ENCODE measurements at places on chromosomes 12 and 14.

DNA sequence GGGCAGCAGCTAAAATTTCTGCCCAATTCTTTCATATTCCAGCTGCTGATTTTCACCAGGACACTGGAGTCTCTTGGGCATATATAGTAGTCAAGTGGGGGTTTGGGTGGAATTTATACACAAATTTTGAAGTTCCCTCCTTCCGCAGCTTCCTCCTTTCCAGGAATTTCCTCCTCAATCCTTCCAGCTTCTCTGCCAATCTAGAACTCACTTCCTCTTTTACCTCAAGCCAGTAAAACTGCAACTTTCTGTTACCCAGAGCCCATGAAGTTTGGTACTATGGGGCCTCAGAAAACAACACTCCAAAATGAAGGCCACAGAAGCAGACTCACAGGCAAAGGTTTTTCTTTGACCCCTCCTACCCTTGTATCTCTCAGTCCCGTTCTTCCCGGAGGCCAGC, 51.7 kb upstream of the G2E3 start:
- DNase-seq = no peak

- DNase-seq = no peak
Measured at GRCh38 chr12:118044075-118044474, 16.9 kb downstream of the WSB2 start.

DNA sequence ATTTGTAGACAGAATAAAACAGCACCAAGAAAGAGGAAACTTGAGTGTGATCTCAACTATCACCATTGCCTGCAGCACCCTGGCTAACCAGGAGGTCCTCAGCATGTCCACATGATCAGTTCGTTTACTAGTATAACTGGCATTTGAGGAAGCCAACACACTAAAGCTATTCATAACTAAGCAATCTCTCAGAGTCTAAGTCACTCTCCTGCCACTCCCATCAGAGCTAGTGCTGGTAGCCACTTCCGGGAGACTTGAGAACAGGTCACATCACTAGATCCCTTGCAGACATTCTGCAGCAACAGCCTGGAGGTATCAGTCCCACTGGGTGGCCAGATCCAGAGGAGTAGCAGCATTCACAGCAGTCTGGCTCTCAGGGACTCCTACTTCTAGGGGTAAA, 352.9 kb upstream of the OR4E1 start:
- no peak for DNase-seq

GRCh38 chr12:25135531-25136154, 59.3 kb downstream of the DNAI7 start:
- DNase-seq = no peak

DNA sequence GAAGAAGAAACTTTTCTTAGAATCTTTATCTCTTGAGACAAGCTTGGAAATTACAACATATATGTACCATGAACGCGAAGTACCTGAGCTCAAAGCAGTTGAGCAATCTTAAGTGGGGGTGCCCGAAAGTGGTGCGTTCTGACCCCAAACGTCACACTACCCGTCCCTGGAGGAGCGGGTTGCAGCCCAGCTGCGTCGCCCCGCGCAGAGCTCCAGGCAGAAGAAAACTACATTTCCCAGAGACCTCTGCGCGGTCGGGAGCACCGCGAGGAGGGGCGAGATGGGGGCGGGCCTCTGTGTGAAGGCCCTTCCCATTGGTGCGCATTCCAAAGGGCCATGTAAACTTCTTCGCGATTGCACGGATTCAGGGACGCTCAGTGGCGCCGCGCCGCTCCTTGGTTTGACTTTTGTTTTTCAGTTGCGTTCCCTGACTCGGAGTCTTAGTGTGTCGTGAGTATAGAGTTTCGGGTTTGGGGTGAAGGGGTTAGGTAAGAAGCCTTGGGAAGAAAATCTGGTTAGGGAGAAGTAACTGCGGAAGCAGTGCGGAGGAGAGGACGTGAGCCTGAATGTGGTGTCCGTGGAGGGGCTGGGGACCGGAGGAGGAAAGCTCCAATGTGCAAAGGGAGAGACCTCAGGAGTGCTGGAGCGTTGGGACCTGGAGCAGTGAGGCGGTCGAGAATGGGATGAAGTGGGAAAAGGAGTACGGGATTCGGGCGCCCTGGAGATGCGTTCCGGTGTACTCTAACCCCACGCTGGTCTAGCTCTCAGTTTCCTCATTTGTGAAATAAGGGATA, at the start of gene CCDC77:
Gene CCDC77 (plus strand): TSS at position 410 of the 794 bp plus-strand sequence. CDS start 7,740 bp downstream, outside the sequence.
- DNase-seq = peak; percentile 86

DNA sequence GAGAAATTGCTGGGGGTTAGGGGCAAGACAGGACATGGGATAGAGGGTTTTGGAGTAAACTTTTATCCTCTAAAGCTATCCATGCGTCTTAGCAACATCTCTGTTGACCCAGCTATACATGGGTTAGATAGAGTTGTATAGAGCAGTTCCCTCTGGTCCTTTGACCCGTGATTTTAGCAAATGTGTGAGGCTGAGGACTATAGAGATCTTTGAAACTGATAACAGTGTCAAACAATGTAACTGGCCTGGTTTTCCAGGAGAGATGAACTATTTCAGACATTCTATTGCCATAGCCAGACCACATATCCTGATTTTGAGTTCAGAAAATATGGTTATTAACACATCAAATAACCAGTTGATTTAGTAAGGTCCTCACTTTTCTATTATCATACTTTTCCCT, 60.4 kb downstream of the B4GALNT3 start:
- no peak for DNase-seq

GRCh38 chr14:104155513-104155912, 17.1 kb downstream of the KIF26A start:
- DNase-seq = no peak

DNA sequence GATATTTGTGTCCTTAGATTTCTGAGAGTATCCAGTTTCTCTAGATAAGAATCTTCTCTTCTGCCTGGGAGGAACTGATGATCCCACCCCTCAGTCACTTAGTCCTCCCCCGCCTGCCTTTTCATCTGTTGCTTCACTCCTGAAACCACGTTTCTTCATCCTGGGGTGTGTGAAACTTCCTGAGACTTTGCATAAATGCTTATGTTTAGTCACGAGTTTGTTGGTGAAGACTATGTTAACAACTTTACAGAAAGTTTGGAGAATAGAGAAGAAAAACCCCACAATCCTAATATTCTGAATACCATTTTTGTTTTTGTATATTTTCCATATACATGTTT, 33.2 kb downstream of the MARK3 start:
- no peak for DNase-seq

GRCh38 chr14:83842547-83842946, 1687.4 kb upstream of the FLRT2 start:
- no peak for DNase-seq

GRCh38 chr12:50344245-50344644, 52.2 kb downstream of the FAM186A start:
- no peak for DNase-seq

DNA sequence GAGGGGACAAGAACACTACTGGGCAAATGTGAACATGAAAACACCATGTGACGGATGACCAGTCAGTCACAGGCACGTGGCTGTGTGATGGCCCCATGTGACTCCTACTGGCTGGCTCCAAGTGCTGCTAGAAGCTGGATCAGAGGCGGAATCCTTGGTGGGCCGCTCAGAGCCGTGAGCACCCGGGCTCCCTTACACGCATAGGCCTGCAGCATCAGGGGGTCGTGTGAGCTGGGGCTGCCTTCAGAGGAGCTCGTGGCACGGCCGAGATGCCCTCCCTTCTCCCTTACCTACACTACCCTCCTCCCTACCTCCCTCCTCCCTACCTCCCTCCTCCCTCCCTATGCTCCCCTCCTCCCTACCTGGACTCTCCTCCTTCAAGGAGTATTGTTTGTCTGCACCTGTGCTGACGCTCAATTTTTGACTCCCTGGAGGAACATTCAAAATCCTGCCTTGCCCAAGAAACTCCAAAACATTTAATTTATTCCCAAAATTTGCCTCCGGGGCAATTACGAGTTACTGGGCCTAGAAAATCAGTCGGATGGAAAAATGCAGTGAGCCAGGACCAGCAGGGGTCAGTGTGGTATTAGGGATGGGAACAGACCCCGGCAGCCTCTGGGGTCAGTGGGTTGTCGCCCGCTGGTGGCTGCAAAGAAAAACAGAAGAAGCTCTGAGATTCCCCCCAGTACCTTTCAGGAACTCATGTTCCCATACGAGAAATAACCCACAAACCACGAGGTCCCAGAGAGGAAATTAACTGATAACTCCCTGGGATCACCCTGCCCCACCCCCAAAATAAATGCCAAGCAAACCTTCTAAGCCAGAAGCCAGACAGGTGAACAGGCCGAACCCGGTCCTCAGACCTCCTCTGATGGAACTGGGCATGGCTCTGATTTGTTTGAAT, 61.3 kb downstream of the C14orf132 start:
- peak; percentile 10 for DNase-seq

GRCh38 chr14:101972126-101972866, 7.9 kb downstream of the DYNC1H1 start:
- no peak for DNase-seq

DNA sequence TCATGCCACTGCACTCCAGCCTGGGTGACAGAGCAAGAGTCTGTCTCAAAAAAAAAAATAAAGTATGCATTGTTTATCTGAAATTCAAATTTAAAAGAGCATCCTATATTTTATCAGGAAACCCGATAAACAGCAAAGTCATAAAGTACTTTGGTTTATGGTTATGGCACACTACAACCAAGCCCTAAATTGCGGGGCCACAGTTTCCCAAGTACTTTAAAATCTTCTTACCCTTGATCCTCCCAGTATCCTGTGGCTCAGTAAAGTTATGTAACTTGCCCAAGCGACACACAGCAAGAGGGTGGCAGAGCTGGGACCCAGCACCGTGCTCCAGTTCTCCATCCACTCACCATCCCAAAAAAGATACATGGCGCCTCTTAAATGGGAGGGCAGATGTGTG, 35.2 kb downstream of the KSR2 start:
- no peak for DNase-seq

DNA sequence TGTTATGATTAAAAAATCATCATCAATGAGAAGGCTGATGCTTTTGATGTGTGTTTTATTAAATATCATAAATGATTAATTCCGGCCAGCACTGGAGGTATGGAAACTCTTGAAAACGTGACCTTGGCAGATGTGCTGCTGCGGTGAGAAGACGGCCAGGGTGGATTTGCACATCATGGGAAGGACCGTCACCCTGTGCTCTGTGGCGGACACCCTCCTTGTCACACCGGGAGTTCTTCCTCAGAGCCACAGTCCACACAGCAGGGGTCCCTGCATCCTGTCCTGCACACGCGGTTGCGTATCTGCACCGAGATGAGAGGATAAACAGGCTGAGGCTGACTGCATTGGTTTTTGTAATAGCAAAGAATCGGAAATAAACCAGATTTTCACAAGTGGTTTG, 33.5 kb downstream of the FZD10 start:
- no peak for DNase-seq

- no peak for DNase-seq
Measured at GRCh38 chr12:720231-720941, 32.0 kb upstream of the WNK1 start.

DNA sequence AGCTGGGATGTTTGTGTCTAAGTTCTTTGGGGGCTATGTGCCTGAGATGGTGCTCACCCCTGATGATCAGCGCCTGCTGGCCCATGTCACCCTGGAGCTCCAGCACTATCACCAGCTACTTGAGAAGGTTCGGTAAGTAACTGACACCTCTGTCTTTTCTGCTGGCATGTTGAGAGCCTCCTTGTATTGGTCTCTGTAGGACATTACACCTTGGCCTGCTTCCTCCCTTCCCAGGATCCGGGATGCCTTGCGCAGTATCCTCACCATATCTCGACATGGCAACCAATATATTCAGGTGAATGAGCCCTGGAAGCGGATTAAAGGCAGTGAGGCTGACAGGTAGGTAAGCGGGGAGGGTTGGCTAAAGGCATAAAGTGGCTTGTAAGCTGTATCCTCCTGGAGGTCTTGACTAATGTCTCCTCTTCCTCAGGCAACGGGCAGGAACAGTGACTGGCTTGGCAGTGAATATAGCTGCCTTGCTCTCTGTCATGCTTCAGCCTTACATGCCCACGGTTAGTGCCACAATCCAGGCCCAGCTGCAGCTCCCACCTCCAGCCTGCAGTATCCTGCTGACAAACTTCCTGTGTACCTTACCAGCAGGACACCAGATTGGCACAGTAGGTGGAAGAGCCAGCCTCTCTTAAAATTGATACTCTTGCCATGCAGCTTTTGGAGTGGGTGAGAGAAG, 5.5 kb downstream of the DDIT3 start:
- no peak for DNase-seq

- no peak for DNase-seq
Measured at GRCh38 chr12:122030424-122031035, 8.8 kb downstream of the BCL7A start.

DNA sequence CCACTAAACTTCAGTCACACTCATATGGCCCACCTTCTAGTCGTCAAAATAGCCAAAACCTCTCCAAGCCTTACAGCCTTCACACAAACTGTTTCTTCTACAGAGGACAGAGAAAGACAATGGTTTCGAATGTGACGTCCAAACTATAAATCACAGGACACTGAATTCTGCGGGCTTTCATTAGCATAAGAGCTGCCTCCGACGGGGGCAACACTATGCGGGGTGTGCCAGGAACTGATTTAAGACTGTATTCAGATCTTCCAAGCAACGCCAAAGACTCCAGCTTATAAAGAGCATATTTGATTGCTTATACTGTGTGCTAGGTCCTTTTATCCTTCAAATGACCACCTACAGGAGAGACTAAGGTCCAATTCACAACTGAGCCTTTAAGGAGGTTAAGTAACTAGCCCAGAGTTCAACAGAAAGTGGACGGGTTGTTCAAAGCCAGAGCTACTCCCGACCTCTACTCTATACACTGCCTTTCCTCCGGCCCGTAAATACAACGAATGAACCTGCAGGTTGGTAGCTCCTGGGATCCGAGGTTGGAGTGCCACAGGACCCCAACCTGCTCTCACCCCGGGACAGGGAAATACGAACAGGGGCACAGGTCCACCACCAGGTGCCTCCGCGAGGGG, 575 bp downstream of the L2HGDH start:
- no peak for DNase-seq

DNA sequence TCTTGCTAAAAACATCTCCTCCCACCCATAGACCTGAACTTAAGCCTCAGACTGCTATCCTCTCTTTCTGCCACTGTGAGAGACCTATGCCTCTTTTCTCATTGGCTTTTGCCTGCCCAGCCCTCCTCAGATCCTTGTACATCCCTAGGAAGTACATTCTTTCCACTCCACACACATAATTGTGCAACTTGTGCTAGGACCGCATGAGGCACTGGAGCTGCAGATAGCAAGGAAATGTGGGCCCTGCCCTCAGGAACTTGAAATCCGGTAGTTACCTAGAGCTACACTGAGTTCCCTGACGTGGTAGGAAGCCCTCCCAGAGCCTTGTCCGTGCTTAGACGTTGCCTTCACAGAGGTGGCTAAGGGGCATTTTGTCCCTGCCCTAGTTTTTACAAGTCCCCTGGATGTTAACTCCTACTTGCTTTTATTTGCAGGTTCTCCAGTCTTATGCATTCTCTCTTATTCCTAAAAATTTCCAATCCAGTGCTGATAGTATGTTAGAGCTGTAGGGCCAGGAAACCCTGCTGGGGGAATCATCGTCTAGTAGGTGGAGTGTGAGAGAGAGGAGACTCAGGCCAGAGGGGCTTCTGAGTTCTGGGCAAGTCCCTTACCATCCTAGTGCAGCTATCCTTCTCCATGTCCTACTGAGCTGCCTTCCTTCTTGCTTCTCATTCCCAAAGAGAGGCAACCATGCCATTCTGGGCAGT, 41.3 kb downstream of the NTF3 start:
- DNase-seq = no peak
